ENCODE measurements at places on chromosomes 12 and 14.

- DNase-seq: no peak
These were observed 25.5 kb upstream of the EMP1 start for GRCh38 chr12:13170892-13171490.

DNA sequence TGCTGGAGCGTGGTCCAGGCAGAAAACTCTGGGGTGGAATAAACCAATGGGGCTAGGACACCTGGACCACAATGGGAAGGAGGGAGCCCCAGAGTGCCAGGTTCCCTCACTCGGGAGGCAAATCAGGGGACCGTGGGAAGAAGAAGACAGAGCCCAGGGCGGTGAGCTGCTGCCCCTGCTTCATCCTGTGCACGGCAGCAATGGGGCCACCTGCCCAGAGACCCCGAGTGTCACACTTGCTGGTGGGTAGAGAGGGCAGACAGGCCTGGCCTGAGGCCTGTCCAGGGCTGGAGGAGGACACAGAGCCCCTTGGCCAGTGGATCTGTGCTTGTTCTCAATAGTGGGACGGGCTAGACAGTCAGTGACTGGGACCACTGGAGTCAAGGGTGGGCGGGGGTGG is 58.2 kb downstream of the DIO3 start:
- DNase-seq: no peak

GRCh38 chr12:13745111-13745860 is 236.1 kb downstream of the GRIN2B start:
- DNase-seq: no peak

DNA sequence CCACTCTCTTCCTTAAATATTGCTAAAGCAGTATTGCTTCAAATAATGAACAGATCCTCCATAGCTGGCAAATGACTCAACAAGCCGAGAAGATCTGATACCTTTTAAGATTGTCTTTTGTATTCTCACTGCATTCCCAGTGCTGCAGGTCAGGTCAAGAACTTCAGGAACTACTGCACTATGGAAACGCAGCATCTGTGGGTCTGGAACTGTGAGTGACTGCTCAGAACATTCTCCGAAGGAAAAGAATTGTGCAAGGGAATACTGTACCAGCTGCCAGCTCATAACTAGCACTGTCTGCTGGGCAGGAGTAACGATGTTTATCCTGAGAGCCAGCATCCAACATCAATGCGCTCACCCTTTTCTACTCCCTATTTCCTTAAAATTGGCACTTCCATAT is 348.0 kb upstream of the SOX5 start:
- DNase-seq: no peak

DNA sequence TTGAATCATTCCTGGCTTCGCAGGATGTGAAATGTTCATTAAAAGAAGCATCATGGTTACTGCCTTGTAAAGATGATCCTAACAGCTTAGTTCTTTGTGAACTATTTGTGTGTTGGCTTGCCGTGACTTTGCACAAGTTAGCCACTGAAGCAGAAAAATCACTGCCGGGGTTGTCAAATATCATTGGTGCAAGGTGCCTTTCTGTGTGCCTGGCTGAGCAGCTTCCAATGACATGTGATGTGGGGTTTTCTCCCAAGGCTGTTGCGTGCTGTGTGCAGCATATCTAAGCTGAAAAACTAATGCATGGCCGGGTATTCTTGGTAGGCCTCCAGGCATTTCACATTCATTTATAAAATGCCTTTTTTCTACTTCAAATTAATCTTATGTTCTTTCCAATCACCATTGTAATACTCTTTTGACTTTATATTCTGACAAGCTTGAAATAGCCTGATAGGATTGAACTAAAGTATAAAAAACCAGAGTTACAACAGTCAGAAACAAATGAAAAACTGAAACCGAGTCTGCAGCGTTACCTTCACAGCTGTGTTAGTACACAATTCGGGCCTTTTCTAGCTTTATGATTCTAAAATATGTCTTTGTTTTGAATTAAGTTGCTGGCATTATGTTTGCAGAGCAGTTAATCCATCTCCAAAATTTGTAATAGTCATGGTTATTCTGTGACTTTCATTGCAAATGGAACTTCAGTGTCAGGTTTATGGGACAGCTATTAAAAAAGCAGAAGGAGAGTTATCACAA is 222.1 kb downstream of the SYT1 start:
- DNase-seq: no peak

DNA sequence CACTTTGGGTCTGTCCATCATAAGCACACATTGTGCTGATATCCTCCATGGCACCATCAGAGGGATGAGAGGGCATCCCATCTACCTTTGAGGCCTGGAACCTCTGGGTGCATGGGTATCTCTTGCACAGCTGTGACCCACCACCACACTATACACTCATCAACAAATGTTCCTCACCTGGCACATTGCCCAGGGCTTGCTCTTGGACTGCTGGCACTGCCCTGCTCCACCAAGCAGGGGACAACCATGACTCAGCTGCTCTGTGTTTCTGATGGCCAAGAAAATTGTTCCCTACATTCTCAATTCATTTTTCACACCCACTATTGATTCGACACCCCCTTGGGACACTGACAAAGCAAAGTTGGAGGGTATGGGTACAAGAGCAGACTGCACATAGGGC is 155.5 kb downstream of the PTPRO start:
- no peak for DNase-seq
